T-cell (primary cell): ENCODE measurements at places on chromosomes 6 and 20. TPM values are rescaled to one million over a fixed set of nuclear protein-coding genes. Genes with fewer than 3 reads are reported as not detected.
A peak's percentile ranks its signal among the peaks of the same experiment; 100 is the strongest.

GRCh38 chr20:19615629-19616028 lies 142.4 kb upstream of the RIN2 start:
- DNase-seq = no peak

The FAM162B gene
- not detected for total RNA-seq

GRCh38 chr20:39042279-39043150 lies 80.4 kb downstream of the DHX35 start:
- no peak for DNase-seq

DNA sequence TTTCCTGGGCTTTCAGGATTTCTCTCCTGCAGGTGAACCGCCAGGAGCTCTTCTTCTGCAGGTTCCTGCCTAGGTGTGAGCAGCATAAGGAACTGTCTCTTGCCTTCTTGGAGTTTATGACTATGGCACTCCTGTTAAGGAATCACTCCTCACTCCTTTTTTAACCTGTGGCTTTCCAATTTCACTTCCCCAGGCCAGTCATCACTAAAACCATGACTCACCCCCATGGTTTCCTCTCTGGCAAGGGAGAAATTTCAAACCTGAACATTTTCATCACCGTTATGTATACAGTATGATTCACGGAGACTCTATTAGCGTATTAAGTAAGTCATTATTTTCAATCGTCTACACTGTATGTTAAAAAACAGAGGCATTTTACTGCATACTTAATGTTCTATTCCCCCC lies 78.2 kb upstream of the ARID1B start:
- no peak for DNase-seq

GRCh38 chr6:137165375-137166246 lies 7.8 kb downstream of the IL22RA2 start:
- DNase-seq = peak; percentile 11

The MMP24 gene
- not detected for total RNA-seq

The TRMT11 gene
- 14.2 TPM for total RNA-seq

- no peak for DNase-seq
Observed at GRCh38 chr6:65760285-65760684, 53.3 kb upstream of the EYS start.

DNA sequence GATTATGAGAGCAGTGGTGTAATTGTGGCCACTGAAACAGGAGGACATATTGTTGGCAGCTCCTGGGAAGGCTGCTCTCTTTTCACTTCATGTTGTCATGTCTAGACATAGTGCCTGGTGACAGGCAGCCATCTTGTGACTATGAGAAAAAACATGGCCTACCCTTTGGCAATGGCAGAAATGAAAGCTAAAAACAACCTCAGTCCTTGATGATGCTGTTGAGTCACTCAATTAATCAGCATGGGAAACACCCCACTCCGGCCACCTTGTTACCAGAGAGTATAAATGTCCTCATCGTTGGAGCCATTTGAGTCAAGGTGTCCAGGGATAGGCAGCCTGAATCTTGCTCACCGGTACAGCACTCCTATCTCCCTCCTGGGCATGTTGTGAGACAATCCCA lies 31.2 kb upstream of the HMGA1 start:
- no peak for DNase-seq

GRCh38 chr6:40986364-40986763 lies 52.7 kb downstream of the UNC5CL start:
- DNase-seq = no peak

DNA sequence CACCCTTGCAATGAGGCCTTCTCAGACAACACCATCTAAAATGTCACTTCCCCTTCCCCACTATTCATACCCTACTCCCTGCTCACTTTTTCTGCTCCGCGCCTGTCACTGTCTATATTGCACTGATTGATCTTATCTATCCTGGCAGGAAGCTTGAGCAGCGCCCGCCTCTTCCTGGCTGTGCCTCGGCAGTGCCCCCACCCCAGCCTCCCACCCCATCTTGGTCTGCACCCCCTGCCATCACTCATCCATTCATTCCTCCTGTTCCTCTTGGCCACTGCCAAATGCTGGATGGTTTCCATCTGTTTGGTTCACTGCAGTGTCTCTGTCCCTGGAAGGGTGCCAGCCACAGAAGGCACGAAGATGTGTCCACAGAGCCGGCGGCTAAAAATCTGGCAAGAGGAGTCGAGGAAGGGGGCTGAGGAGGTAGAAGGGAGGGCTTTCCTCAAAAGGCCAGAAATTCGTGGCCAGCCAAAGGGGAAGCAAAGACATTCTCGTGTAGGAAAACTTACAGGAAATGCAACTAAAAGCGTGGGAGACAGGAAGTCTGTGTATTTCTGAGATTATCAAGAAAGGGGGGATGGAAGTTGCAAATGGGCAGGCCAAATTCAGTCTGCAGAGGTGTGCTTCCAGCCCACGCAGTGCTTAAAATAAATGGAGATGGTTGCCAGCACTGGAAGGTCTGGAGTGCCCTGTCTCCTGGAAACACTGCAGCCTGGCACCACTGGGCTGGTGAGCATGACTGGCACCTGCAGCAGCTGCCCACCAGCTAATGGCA lies 27.6 kb downstream of the SYNJ2 start:
- peak; percentile 23 for DNase-seq

GRCh38 chr6:18055714-18056382 lies 66.6 kb downstream of the NHLRC1 start:
- no peak for DNase-seq

DNA sequence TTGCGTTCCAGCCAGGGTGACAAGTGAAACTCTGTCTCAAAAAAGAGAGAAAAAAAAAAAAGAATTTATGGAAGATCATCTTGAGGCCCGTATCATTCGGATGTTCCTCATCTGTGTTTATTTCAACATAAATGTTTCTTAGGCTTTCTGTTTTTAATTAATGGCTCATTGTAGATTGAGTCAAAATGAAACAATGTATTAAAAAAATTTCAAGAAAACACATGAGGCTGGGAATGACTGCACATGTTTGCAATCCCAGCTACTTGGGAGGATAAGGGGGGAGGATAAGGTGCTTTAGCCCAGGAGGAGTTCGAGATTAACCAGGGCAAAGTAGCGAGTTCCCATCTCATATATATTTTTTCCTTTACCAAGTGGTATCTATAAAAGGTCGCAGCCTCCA lies 47.3 kb downstream of the ITCH start:
- no peak for DNase-seq

- DNase-seq = no peak
Observed at GRCh38 chr6:12865117-12865516, 148.6 kb downstream of the PHACTR1 start.

GRCh38 chr6:129859524-129859923 lies 1.6 kb downstream of the TMEM244 start:
- DNase-seq = no peak

The ULBP2 gene
- total RNA-seq = not detected

- DNase-seq = no peak
Observed at GRCh38 chr20:47464380-47465101, 37.1 kb upstream of the NCOA3 start.

The PCSK2 gene
- not detected for total RNA-seq

The MRPL2 gene
- total RNA-seq = 34.8 TPM

DNA sequence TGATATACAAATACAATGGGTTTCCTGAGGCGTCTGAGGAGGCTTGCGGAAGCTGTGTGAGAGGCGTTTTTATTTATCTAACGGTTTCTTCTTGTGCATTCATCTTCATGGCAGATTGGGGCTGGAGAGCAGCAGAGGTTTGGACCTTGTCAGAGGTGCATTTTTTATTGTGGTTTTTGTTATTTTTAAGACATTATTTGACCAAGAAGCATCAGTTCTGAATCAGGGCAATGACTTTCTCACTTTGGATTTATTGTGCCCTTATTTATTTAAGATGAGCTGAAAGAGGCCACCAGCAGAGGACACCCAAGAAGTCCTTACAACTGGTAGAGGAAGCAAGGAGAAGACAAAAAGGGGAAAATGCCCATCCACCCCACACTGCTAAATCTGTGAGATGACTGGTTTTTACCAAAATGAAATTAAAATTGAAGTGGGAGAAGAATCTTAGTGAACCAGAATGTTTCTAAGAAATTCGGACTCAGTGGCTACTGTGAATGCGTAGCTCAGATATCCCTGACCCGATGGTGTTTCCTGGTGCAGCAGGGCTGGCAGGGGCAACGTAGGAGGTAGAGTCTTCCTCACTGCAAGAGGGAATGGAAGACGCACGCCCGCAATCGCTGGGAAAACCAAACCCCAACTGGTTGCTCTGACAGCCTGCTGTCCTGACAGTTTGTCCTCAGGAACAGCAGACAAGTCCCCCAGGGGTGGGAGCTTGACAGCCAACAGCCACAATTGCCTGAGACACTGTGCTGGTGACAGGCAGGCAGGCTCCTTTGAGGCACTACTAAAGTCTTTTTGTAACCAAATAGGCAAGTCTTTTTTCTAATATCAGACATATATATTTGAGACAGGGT lies 14.2 kb downstream of the PRR18 start:
- DNase-seq = no peak

DNA sequence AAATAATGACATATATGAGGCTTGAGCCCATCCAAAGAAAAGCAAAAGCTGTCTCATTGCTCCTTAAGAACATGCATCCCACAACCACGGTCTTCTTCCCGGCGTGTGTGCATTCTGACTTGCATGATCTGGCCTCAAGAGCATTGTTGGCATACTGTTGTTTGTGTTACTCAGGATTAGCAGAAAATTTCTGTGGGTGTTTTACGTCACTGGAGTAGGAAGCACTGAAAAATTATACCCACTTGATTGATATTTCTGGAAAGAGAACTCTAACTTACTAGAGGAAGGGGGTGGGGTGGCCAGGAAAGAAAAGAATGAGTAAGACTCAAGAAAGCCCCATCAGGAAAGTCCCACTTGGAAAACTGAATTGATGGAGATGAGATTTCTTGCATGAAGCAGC lies 326.2 kb upstream of the PRDM1 start:
- no peak for DNase-seq
